ENCODE measurements at places on chromosomes 5 and 9. TPM values are rescaled to one million over a fixed set of nuclear protein-coding genes. Genes with fewer than 3 reads are reported as not detected.

The CD14 gene
- polyA plus RNA-seq, result 18.3 TPM

The STPG3 gene
- 0.18 TPM for polyA plus RNA-seq

The GARIN3 gene
- polyA plus RNA-seq, result not detected

The FOXD4L5 gene
- 0.90 TPM for polyA plus RNA-seq

The ORM2 gene
- polyA plus RNA-seq, result not detected

The EDIL3 gene
- polyA plus RNA-seq, result 11.6 TPM

The NEK6 gene
- polyA plus RNA-seq, result 30.5 TPM

The CFAP157 gene
- 1.4 TPM for polyA plus RNA-seq

The IL13 gene
- not detected for polyA plus RNA-seq

The TRIM41 gene
- polyA plus RNA-seq, result 17.3 TPM

The CNTFR gene
- polyA plus RNA-seq, result 44.9 TPM

The PCDHB5 gene
- 3.8 TPM for polyA plus RNA-seq

The CAPSL gene
- polyA plus RNA-seq, result not detected

The SLC36A3 gene
- polyA plus RNA-seq, result not detected

The LHX3 gene
- not detected for polyA plus RNA-seq

The GABRA6 gene
- polyA plus RNA-seq, result not detected

The EGFLAM gene
- polyA plus RNA-seq, result 46.6 TPM

The NOL6 gene
- polyA plus RNA-seq, result 20.8 TPM

The GMCL2 gene
- polyA plus RNA-seq, result not detected

The NAIF1 gene
- polyA plus RNA-seq, result 7.4 TPM

The PCDHB15 gene
- 7.0 TPM for polyA plus RNA-seq

The CCDC183 gene
- 1.9 TPM for polyA plus RNA-seq

The CCDC180 gene
- polyA plus RNA-seq, result 8.8 TPM

The GRXCR2 gene
- polyA plus RNA-seq, result not detected

The GNPDA1 gene
- 18.8 TPM for polyA plus RNA-seq

The TICAM2 gene
- 5.4 TPM for polyA plus RNA-seq

The C5orf58 gene
- 0.59 TPM for polyA plus RNA-seq

The NXNL2 gene
- 0.22 TPM for polyA plus RNA-seq

The FOXD4L4 gene
- not detected for polyA plus RNA-seq

The GFRA3 gene
- polyA plus RNA-seq, result 2.8 TPM

The C6 gene
- 0.38 TPM for polyA plus RNA-seq

The PCDHGA3 gene
- polyA plus RNA-seq, result 1.1 TPM

The PCSK1 gene
- polyA plus RNA-seq, result 0.04 TPM

The BRD8 gene
- 50.8 TPM for polyA plus RNA-seq

The COL23A1 gene
- 10.1 TPM for polyA plus RNA-seq

All from forelimb muscle (tissue), 1 donor.